Stimulated activated CD8-positive, alpha-beta memory T cell treated with anti-CD3 and anti-CD28 coated beads, Interleukin-7, amount 100 ng/mL, for 1 hour (primary cell): ENCODE measurements at places on chromosomes 4 and X.

DNA sequence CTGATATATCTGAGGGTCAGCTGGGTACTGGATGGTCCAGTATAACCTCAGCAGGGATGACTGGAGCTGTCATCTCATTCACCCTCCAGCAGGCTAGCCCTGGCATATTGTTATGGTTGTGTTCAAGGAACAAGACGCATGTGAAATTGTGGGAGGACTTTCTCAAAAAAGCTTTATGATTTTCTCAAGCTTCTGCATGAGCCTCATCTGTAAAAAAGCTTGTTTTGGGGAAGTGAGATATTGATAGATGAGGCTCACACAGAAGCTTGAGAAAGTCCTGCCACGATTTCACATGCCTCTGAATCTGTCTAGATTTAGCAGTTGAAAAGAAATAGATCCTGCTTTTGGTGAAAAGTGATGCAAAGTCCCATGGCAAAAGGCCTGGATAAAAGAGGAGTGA, 93.4 kb downstream of the SPCS3 start:
- no peak for DNase-seq

DNA sequence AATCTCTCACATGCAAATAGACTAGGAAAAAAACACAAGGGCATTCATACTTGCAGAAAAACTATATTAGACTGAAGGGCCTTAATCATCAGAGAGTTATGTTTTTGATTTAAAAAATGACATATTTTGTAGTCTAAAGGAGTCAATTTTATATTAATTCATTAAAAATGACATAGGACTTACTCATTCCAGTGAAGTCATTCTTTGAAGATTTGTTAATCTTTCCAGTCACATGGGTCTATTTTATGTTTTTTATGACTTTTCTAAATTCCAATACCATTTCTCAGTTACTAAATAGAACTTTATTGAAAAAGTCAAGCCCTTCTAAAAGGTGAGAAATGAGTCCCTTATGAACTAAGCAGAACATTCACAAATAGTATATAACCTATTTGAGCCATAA, 743.8 kb upstream of the INTU start:
- no peak for DNase-seq

DNA sequence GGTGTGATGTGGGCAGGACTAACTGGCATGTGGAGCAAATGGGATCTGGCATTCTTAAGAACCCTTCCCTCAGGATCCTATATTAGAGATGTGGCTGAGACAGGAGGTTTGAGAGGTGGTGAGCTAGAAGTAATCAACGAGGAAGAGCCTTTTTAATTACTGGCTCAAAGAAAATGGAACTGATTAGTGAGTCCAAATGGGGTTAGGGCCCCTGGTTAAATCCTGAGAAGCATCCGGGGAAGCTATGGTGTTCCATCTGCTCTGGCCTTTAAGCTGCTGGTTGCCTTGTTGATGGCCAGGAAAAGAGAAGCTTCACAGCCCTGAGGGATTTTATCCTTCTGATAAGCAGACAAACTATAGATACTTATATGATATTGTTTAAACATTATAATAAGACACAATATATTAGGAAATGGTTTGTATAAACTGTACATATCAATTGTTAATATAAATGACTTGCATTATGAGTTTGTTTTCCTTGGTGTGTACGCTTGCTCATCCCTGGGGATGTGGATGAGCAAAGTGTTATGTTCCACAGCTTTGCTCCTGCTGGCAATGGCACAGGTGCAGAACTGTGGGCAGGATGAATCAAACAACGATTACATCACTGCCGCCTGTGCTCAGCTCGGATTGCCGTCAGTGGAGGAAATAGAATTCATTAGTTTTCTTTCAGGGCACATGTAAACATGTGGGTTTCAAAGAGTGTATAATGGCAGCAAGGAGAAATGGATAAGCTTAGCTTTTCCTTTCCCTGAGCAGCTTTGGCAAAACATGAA, 328.6 kb upstream of the ARX start:
- no peak for DNase-seq

DNA sequence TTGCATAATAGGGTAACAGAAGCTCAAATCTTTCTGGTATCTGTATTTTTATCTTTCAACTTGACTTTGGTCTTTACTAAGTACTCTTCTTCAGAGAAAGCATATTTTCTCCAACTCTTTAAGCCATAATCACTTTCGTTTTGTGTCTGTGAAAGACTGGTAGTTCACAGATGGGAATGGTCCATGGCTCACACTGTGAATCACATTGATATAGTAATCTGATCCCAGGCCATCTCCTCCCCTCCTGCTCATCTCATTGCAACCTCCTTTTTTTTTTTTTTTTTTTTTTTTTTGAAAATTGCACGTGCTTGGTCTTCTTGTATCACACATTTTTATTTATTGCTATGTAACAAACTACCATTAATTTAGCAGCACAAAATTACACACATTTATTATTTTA, 694.5 kb upstream of the SLIT2 start:
- no peak for DNase-seq

DNA sequence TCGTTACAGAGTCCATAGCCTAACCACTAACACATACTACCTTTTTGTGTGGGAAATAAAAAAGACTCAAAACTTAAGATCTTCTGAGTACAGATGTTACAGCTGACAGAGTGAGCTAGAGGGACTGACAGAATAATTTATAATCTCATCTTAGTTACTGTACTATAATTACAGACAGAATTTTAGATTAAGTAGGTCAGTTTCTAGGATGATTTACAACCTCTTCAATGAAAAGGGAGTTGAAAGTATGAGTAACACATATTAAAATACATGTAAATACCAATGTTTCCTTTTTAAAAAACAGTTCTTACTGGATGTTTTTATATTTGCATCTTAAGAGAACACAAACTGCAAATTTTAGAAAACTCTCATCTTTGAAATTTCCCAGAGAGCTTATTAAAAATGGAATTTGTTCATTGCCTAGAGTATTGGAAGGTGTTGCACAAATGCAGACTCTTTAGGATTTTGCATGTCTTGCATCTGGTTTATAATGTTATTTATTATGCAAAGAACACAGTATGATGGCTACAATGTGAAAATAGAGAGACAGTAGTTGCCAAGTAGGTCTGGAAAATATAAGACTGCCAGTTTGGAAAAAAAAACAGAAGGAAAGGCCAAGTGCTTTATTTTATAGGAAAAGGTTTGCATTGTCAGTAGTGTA, 24.2 kb upstream of the CCNG2 start:
- no peak for DNase-seq
